Esophagus squamous epithelium (tissue), 5 donors: ENCODE measurements at places on chromosomes 5 and 9.

GRCh38 chr5:122175852-122176251 lies 46.5 kb downstream of the ZNF474 start:
- no peak for DNase-seq

- no peak for DNase-seq
Observed at GRCh38 chr5:161258438-161258837, 288.1 kb downstream of the GABRB2 start.

- no peak for DNase-seq
Observed at GRCh38 chr5:75037106-75037505, 15.3 kb downstream of the GCNT4 start.

- DNase-seq, result no peak
Observed at GRCh38 chr5:177405805-177406204, 3.6 kb downstream of the F12 start.

GRCh38 chr9:127369428-127369827 lies 27.5 kb upstream of the SLC2A8 start:
- DNase-seq, result no peak

DNA sequence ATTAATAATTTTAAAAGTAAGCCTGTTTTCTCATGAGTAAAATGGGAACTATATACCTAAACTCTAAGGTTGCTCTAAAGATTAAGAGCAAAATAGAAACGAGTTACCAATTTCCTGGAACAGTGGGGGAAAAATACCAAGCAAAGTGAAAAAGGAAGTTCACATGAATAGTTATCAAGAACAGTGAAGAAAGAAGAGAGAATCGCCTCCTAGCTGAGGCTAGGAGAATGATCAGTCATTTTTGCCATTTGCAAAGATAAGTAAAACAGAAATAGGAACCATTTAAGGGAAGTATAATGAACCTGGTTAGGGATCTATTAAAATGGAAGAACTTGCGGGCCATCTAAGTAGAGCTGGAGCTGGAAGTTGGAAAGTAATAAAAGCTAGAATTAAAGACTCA lies 50.7 kb downstream of the P4HA2 start:
- DNase-seq, result no peak

DNA sequence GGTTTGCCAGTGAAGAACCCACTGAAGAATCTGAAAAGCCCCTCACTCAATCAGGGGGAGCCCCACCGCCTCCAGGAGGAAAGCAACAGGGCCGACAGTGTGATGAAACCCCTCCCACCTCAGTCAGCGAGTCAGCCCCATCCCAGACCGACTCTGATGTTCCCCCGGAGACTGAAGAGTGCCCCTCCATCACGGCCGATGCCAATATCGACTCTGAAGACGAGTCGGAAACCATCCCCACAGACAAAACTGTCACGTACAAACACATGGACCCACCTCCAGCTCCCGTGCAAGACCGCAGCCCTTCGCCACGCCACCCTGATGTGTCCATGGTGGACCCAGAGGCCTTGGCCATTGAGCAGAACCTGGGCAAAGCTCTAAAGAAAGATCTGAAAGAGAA lies 92.4 kb downstream of the MAP1B start:
- DNase-seq, result no peak

- no peak for DNase-seq
Observed at GRCh38 chr5:111942201-111942600, 185.2 kb upstream of the NREP start.

GRCh38 chr9:131667576-131667975 lies 72.3 kb downstream of the RAPGEF1 start:
- DNase-seq, result no peak

- DNase-seq, result no peak
Observed at GRCh38 chr9:126147936-126148870, 178.4 kb upstream of the MVB12B start.

GRCh38 chr5:458547-459353 lies 15.8 kb downstream of the EXOC3 start:
- no peak for DNase-seq

DNA sequence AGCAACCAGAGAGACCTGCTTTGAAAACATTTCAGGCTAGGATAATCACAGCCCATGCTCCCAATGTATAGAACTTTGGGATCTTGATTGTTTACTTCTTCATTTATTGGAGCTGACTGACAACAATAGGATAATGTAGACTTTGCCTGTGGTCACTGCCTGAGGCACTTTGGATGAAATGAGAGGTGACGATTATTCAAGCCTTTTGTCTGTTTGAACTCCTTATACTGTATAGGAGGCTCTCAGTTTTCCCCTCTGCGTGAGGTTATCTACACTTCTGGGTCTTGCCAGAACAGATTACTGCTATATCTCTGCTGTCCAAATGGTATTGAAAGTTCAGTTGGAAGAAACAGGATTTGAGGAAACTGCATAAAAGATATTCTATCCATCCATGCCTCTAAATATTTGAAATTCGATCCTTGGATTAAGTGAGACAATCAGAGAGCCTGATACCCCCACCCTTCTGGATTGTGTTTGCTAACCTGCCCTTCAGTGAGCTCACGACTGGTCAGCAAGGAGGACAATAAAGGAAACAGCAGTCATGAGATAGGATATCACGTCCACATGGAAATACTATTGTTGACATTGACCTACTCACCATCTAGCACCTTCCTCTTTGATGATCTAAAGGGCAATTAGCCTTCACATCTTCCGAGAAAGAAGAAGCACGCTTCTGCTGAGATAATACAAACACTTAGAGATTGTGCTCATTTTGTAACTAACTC lies 98.1 kb downstream of the DOCK8 start:
- no peak for DNase-seq

DNA sequence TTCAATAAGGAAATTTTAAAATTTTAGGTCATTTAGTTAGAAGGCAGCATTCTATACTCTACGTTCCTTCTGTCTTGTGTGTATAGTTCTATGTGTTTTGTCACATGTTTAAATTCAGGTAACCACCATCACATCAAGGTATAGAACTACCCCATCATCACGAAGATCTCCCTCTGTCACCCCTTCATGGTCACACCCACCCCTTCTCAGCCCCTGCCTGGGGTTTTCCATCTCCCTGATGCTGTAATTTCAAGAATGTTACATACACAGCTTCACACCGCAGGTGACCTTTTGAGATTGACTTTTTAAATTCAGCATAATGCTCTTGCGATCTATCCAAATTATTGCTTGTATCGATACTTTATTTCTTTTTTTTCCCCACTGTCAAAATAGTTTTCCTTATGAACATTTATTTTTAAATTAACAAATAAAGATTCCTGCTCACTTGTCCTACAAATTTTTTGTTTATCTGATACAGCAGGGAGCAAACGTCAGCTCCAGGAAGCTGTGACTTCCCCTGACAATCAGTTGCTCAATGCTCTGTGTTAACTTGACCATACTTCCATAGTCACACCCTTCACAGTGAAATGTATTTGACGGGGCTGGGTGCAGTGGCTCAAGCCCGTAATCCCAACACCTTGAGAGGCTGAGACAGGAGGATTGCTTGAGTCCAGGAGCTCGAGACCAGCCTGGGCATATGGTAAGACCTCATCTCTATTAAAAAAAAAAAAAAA lies 10.2 kb downstream of the BTNL8 start:
- DNase-seq, result no peak

DNA sequence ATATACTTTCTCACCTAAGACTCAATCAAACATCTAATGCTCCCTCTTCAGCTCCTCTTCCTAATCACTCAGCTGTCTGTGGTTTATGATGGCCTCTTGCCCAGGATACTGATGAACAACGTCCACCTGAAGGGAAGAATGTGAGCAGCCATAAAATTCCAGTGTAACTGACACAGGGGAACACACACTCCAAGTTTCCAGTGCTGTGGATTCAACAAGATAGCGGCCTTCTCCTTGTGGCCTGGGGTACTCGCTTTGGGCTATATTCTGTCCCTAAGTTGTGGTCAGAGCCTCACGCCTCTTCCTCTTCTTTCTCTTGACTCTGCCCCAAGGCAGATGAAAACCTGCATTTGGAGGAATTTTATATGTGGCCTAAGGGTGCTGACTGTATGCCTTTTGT lies 11.7 kb downstream of the B4GALT1 start:
- no peak for DNase-seq

GRCh38 chr9:76650692-76651091 lies 113.5 kb upstream of the PCA3 start:
- DNase-seq, result no peak
